ENCODE measurements at places on chromosomes 11 and 22. TPM values are rescaled to one million over a fixed set of nuclear protein-coding genes. Genes with fewer than 3 reads are reported as not detected.

The CDC45 gene
- total RNA-seq: 1.9 TPM

DNA sequence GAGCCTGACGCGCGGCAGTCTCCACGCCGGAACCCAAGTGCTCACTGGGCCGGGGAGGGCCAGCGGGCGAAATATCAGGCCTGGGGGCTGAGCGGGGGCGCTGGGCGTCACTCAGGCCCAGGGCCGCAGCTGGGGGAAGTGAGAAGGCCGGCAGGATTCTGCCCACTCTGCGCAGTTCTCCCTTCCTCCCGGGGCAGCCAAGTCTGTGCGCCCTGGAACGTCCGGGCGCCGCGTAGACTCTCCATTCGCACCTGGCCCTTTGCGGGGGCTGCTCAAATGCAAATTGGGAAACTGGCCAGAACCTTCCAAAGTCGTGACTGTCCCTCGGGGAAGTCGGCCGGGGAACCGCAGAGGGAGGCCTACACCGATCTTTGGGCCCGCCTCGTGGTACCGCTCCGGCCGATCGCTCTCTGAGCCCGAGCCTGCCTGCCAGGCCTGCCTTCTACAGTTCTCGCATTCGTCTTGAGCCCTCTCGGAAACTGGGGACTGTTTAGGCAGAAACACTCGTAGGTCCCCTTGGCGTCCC lies 2.2 kb upstream of the SLC6A5 start:
- DNase-seq: no peak

DNA sequence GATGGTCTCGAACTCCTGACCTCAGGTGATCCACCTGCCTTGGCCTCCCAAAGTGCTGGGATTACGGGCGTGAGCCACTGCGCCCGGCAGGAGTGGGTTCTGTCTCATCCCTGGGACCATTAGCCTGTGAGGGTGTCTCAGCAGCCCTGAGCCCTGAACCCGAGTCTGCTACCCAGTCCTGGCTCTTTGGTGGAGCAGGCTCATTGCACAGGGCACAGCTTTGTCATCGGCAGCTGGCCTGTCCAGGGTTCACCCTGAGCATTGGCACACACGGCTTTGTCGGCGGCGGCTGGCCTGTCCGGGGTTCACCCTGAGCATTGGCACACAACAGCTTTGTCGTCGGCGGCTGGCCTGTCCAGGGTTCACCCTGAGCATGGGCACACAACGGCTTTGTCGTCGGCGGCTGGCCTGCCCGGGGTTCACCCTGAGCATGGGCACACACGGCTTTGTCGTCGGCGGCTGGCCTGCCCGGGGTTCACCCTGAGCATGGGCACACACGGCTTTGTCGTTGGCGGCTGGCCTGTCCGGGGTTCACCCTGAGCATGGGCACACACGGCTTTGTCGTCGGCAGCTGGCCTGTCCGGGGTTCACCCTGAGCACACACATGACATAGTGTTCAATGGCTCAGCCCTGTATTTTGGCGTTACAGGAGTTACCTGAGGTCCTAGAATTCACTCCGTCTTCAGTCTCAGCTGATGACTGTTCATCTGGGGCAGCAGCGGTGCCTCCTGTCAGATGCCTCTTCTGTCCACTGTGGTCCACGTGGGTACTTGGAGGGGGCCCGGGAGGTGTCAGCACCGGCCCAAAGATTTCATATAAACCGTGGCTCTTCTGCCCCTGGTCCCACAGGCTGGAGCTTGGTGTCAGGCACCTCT lies 1082.5 kb downstream of the BRD1 start:
- DNase-seq: no peak

- DNase-seq: no peak
These were observed 50.4 kb upstream of the ARHGAP20 start for GRCh38 chr11:110762590-110762989.

DNA sequence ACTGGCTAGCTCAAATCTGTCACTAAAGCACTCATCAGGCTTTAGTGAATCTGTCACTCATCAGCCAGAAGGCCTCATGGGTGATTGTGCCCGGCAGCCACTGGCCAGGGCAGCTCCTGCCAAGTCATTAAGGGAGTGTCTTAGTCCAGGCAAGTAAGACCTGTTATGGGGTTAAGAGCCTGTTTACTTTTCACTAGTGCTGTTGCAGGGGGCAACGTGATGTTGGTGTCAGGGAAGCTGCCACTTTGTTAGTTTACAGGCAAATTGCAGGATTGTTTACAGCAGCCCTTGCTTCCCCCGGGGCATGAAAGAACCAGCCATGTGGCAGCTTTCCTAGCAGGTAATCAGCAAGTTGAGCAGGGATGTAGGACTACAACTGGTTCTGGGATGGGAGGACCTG lies 155.6 kb upstream of the NCAM1 start:
- DNase-seq: no peak

DNA sequence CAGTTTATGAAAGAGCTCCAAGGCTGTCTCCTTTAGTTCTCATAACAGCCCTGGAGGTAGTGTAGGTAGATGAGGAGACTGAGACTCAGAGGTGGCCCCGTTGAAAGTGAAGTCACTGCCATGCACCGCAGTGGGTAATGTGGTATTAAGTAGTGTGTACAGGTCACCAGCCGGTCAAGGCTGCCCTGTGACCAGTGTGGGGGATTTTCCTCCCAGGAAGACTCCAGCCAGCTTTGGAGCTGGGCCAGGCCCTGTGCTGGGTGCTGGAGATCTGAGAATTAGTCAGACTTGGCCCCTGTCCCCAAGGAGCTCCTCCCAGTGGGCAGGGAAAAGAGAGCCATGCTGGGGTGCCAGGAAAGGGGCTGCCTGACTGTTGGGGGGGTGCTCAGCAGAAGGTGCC lies 5.3 kb downstream of the OMP start:
- DNase-seq: peak; percentile 73

DNA sequence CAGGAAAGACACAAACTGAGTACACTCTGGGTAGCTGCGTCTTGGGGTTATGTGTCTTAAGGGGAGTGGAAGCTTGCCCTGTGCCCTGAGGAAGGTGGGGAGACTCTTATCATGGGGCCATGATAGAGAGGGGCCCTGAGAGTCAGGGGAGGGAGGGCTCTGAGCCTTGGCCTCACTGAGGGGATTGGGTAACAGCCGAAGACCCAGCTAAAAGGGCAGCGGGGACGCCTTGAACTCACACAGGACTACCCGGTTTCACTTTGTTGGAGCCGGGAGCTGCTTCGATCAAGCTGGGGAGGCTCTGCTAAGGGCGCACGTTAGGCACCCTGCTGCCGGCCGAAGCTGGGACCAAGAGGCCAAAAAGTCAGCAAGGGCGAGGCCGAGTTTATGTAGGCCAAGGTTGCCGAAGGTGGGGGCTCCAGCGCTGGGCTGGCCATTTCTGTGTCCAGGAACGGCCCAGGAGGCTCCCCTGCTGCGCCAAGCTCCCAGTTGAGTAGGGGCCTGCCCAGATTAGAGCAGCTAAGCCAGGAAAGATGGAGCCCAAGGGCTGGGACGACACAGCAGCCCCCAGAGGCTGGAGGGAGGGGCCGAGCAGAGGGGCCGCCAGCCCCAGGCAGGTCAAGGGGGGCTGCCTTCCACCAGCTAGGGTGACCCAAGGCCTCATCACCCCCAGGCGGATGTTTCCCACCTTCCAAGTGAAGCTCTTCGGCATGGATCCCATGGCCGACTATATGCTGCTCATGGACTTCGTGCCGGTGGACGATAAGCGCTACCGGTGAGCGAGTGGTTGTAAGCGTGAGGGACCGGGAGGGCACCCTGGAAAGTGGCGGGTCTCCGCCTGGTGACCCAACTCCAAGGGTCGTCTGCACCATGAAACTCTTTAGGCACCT lies 2.2 kb downstream of the TBX1 start:
- DNase-seq: no peak

The PGA5 gene
- total RNA-seq: 1.4 TPM

The MAML2 gene
- 36.4 TPM for total RNA-seq

The MAFF gene
- 19.1 TPM for total RNA-seq

DNA sequence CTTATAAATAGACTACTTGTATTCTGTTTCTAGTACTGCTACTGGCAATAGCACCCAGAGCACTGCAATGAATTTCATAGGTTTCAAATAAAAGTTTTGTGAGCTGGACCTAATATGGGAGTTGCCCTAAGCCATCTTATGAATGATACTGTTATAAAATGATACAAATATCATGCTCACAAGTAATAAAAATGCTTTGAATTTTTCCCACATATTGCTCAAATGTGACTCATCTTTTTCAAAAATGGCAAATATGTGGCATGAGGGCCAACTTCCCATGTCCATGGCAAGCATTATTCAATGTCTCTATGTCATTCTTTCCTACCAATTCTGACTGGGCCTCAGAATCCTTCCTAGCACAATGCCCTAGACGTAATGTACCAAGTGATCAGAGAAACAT lies 137.6 kb downstream of the TRPC6 start:
- DNase-seq: no peak

GRCh38 chr22:24146791-24147353 lies 34.4 kb upstream of the SUSD2 start:
- peak; percentile 46 for DNase-seq

DNA sequence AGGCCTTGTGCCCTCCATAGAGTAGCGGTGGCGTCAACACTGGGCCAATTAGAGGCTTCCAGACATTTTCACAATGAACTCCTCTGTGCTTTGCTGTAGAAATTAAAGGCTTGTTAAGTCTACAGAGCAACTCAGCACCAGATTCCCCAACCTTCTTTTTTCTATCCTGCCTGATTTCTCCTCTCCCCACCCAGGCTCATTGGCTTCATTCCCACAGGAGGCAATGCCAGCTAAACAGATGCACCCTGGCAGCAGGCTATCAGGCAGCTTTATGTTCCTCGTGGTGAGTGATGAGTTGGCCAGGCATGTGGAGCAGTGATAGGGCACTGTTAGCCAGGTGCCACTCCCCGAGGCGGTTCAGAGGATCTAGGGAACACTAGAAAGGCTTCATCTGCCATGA lies 4.8 kb downstream of the DIXDC1 start:
- no peak for DNase-seq

The OLFML1 gene
- 8.2 TPM for total RNA-seq

The OR6T1 gene
- total RNA-seq: not detected

DNA sequence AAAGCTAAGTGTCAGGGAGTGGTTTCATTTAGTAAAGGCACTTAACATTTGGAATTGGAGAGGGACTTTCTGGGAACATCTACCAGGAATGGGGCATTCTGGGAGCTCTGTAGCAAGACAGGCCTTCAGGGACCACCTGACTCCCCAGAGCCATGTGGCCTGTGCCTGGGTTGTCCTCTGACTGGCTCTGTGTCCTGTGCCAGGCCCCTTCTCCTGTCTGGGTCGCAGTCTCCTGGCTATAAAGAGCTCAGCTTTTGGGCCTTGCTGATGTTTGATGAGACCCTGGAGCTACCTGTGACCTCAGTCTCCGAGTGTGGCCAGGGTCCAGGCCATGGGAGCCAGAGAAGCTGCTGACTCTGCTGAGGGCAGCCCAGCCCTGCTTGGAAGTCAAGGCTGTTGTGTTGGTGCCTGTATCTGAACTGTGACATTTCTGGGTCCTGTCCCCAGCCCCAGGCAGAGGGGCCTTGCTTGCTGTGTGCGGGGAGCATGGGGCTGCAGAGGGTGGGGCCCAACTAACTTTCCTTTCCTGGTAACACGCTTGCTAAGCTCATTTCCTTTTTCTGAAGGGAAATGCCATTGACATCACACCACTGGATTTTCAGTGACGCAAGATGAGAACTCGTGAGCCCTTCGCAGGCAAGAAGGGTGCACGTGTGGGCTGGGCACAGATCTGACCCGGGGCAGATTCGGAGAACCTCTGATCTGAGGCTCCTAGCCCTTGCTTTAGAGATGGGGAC lies 41.3 kb downstream of the LRRC32 start:
- peak; percentile 15 for DNase-seq

- DNase-seq: no peak
These were observed 4.8 kb downstream of the MUC5B start for GRCh38 chr11:1227551-1228100.

DNA sequence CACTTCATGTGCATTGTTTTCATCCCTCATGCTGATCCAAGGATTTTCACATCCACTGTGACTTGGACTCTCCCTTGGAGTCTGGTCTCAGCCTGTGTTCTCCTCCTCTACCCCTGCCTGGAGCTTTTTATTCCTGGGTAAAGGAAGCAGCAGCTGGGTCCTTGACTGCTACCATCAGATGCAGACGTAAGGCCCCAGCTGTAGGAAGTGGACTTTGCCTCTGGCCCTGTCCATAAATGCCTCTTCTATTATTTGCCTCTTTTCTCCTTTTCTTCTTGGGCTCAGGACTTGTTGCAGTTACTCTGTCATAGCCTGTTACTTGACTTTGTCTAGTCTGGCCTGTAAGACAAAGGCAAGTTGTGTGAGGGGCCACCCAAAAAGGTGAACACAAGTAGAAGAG lies 303.8 kb downstream of the NXPE2 start:
- no peak for DNase-seq

- DNase-seq: no peak
These were observed 61.1 kb downstream of the FDX1 start for GRCh38 chr11:110490886-110491285.

DNA sequence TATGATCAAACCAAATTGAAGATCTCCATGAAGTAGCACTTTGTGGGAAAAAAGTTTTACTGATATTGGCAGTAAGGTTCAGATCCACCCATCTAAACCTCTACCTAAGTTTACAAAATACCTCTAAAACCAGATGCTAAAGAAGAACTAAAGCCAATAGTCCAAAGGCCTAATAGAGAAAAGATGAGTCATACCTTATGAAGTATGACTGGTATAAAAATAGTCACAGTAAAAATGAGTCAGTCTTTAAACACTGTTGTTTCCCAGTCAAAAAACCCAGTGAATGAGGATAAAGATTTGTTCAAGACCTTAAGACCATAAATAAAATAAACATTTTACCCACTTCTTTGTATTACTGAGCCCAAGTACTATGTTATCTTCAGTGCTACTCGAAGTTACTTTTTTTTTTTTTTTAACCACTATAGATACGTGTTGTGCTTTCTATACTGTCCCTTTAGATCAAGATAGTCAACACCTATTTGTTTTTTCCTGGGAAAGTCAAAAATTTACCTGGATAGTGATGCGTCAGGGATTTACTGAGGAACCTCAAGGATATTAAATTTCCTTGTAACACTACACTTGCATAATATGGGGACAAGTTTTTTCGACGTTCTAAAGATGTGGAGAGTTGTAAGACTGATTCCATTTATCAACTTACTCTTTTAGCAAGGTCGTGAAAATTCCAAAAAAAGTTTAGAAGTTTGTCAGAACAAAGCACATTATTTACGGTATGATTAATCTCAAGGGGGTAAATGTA lies 87.3 kb downstream of the CCDC73 start:
- DNase-seq: no peak

GRCh38 chr11:126578021-126578420 lies 222.5 kb downstream of the ST3GAL4 start:
- DNase-seq: no peak

GRCh38 chr22:19866665-19867009 lies 12.0 kb upstream of the GNB1L start:
- DNase-seq: no peak

GRCh38 chr11:66421492-66422205 lies 814 bp downstream of the NPAS4 start:
- DNase-seq: peak; percentile 93

The SESN3 gene
- total RNA-seq: 54.3 TPM

The RIMBP3B gene
- total RNA-seq: not detected

The DDX6 gene
- 110 TPM for total RNA-seq

GRCh38 chr11:78355309-78355705 lies 62.3 kb downstream of the GAB2 start:
- no peak for DNase-seq

- DNase-seq: peak; percentile 87
These were observed at the start of gene FDX1 for GRCh38 chr11:110429731-110430266. Gene FDX1, plus strand, starts transcription at chr11:110429948. Its CDS starts 173 bp downstream, at chr11:110430121.
